ENCODE measurements at places on chromosomes 7 and 10.

GRCh38 chr10:74190494-74190893 lies 39.5 kb downstream of the ADK start:
- peak; percentile 72 for DNase-seq

DNA sequence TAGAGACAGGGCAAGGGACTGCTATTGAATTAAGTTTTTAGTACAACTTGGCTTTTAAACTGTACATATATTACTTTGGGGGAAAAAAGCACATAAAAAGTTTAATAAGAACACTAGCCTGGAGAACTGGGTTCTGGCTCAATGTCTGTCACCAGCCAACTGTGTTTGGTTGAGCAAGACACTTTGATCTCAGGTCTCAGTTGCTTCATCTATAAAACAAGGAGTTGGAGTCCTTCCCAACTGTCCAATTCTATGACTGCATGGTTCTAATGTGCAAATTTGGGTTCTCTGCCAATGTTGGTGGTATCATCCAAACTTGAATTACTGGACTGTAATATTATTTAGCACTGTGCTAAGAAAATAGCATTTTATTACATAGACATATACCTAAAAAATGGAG lies 50.3 kb downstream of the ATXN7L1 start:
- DNase-seq, result no peak

DNA sequence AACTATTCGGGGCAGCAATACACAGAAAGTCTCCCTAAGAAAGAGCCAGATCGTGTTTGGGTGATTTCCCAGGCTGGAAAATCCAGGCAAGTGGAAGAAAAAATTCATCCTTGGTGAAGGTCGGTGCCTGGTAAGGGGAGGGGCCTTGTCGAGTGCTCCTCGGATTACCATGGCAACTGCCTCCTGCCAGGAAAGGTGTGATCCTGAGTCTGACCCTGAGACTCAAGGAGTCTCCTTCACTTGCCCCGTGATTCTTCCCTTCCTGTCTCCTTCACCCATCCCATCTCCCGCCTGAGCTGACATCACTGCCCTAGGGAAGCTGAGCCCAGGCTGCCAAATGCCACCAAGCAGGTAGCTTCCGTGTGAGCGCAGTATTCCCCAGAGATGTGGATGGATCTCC lies 112.2 kb downstream of the MYL10 start:
- DNase-seq, result no peak

DNA sequence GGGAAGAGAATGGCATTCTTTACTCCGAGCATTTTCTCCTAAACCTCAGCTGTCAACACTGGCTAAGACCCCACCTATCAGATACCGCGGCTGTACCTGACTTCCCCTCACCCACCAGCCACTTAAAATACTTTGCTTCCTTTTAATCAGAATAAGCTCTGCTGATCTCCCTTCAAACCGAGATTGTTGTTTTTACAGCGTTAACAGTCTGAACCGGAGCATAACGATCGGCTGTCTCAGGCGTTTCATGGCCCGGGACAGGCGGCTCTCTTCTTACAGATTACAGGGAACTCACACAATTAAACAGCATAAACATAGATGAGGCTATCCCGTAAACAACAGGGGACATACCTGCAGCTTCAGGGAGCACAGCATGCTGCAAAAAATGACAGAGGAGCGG lies 174.3 kb upstream of the RNF32 start:
- no peak for DNase-seq

DNA sequence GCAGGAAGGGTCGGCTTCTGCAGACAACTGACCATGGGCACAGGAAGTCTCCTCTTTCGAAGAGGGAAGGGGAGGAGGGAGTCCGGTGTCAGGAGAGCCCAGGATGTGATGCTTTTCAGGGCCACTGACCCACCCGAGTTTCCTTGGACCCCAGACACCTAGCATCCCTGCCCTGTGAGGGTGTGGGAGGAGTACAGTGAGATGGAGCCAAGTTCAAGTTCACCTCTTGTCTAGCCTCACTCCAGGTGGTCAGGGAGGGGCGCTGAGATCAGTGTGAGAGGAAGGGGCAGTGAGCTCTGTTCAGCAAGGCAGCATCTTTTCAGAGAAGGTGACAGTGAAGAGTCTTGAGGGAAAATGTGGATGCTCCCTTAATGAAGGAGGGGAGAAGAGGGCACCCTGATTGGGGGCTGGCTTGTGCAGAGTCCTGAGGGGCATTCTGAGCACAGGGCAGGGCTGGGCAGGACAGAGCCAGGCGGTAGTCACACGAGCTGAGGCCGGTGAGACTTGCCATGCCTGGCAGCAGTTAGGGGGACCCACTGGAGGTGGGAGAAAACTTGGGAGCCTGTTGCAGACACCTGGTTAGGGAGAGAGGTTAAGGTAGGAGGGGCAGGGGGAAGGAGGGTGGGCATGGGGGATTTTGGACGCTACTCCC lies 49.7 kb downstream of the ADCY1 start:
- DNase-seq, result no peak

DNA sequence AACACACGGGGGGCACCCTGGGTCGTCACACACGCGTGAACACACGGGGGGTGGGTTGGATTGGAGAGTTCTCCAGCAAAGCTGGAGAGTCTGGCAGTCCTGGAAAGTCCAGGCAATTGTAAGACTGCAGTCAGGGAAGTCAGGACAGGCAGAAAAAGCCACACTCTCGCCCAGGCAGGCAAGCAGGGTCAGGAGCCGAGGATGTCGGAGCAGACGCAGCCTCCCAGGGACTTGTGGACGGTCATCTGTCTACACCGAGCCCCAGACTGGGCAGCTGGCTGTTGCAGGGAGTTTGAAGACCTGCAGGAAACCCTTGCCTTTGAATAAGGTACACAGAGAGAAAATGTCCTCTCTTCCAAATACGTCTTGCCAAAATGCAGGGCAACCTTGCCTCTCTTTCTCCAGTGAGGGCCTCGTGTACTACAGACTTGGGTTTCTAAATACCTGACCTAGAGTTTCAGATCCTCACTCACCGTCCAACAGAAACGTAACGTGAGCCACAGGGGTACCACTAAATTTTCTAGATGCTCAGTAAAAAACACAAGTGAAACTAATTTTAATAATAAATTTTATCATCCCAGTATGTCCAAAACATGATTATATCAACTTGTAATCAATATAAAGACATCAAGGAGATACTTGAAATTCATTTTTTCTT lies 176.7 kb downstream of the ADARB2 start:
- DNase-seq, result no peak

DNA sequence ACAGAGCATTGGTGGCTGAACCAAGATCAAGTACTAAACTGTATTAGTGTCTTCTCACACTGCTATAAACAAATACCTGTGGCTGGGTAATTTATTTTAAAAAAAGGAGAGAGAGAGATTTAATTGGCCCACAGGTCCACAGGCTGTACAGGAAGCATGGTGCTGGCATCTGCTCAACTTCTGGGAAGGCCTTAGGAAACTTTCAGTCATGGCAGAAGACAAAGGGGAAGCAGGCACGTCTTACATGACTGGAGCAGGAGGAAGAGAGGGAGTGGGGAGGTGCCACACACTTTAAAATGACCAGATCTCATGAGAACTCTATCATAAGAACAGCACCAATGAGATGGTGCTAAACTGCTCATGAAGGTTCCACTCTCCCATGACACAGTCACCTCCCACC lies 95.2 kb upstream of the JCAD start:
- DNase-seq, result no peak

GRCh38 chr7:24812305-24812945 lies 55.2 kb upstream of the GSDME start:
- peak; percentile 39 for DNase-seq

- no peak for DNase-seq
Measured at GRCh38 chr10:116960066-116960776, 44.8 kb downstream of the SHTN1 start.
